Hematopoietic multipotent progenitor cell treated with erythropoietin and hydrocortisone succinate and interleukin-3 and kit ligand, for 4 days (in vitro differentiated cells): ENCODE measurements at places on chromosomes 2 and 18.

GRCh38 chr18:2848247-2849246, 1.7 kb downstream of the EMILIN2 start:
- DNase-seq = peak; percentile 78

GRCh38 chr2:216616083-216616678, 17.0 kb upstream of the IGFBP2 start:
- no peak for DNase-seq

- no peak for DNase-seq
Measured at GRCh38 chr2:149278161-149278871, 52.1 kb upstream of the LYPD6 start.

DNA sequence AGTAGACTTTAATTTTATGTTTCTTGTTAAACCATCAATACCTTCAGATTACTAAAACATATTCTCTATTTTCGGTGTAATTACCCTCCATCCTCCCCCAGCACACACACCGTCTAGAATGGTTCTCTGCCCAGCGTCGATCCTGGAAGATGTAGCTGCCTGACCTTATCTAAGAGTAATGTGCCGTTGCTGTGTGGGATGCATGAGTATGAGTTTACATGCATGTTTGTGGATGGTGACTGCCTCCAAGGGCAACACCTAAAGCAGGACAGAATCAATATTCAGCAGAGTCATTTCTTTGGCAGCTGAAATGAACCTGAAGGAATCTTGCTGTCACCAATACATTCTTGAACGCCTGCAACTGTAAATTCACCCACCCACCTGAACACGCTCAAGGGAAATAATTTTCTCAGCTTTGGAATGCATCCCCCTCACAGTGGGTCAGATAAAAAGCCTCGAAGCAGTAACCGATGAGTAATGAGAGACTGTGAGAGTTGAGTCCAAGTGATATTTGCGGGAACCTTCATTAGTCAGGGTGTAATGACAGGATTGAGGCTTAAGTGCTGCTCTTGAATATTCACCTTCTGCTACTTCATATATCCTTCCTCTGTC, 155.8 kb upstream of the RND3 start:
- no peak for DNase-seq

GRCh38 chr18:36481201-36481657, 183.7 kb downstream of the FHOD3 start:
- DNase-seq = no peak

DNA sequence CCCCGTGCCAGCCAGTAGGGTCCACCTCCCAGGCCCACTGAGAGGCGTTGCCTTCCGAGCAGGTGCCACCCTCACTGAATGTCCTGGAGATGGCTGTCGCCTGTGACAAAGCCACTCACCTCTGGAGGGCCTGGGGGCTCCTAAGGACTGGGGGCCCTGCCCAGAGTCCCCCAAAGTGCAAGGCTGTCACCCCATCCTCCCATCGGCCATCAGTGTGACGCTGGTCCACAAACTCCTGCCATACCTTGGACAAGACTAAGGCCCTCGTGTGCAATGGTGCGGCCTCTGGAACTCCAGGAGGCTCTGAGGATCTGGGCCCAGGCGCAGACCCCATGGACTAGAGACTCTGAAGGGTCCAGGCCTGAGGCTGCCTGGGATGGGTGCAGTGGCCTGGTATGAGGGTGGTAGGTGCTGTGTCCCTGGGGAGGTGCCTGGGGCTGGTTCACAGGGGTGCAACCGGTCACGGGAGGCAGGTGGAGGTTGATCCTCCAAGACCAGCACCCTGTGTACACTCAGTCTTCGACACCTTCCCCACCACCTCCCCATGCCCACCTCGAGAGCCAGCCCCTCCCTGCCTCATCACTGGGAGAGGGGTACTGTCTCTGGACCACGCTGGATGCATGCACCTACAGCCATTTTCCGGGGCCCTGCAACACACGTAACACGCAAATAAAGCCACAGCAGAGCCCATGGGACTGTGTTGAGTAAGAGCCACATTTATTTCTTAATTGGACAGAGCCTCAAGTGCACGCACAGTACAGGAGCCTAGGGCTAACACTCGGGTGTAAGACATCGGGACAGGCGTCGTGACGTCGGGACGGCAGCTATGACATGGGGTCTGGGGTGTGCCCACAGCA, 21.6 kb downstream of the AQP12A start:
- no peak for DNase-seq

GRCh38 chr2:238847841-238848690, at the start of gene TWIST2:
TWIST2 (plus strand) TSS chr2:238848085; CDS start chr2:238848216, 131 bp downstream.
- DNase-seq = peak; percentile 45

- DNase-seq = no peak
Measured at GRCh38 chr2:7633566-7634153, 716.4 kb downstream of the RNF144A start.

DNA sequence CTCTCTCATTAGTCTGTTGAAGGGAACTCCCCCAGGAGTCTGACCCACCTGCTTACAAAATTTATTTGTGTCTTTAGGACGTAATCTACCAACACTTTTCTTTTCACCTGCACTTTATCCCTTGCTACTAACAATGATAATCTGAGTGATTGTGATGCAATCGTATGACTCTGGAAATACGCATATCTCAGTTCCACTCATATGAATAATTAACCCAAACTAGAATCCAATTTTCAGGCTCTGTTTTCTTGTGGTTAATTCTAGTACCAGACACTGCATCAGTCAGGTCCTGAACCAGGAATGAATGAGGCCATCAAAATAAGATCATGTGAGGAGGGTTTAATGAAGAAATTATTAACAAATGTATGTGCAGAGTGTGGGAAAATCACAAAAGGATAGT, 158.4 kb upstream of the SRD5A2 start:
- DNase-seq = no peak

DNA sequence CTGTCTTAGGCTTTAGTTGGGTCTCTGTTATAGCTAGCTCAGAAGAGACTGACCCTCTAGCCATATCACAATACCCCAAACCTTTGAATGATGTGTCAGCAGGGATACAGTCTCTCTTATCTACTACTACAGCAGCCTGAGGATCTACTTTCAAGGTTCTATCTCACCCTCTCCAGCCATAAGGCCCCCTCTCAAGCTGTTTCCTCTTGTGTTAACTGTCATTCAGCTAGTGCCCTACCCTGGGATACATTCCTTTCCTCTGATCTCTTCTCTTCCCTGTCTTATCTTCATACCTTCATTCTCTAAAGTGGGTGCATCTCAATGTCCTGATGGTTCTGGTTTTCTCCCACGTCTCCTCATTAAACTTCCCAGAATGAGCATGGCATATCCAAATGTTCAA, 434.7 kb downstream of the NRXN1 start:
- DNase-seq = peak; percentile 18

DNA sequence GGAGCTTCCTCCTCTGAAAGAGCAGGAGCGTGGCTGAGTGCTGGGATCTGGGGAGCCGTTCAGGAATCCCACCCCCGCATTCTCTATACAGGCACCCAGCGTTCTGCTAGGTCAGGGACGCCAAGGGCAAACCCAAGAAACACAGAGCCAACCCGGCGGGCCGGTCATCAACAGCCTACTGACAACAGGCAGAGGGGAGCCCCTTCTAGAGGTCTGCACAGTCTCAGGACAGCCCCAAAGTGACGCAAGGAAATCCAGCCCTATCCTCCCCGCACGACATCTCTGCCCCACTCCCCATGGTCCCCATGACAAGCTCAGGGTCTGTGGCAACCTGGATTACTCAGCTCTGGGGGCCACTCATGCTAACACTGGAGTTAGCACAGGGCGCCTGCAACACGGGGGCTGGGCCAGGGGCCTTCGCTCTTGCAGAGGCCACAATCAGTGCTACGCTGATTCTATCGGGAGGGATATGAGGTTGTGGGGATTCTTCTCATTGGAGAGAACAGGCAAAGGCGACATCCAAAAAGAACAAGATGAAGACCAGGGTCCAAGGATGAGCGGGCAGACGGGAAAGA, 81.6 kb downstream of the PXDN start:
- DNase-seq = no peak

DNA sequence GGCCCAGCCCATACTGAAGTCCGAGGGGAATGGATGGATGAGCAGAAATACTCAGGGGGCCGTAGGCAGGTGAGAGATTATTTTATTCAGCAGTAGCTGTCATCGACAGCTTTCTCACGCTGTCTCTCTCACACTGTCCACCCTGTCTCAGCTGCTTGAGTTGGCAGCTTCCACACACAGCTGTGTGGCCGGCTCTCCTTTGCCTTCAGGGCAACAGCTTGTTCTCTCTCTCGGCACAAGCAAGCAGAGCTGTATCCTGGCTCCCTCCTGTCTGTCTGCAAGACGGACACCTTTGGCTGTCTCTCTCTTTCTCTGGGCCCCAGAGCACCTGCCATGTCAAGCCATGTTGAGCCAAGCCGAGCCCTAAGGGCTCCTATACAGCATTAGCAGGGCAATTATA, 9.8 kb upstream of the PAPOLG start:
- DNase-seq = no peak

- peak; percentile 79 for DNase-seq
Measured at GRCh38 chr2:187581125-187581896, 27.1 kb upstream of the TFPI start.

DNA sequence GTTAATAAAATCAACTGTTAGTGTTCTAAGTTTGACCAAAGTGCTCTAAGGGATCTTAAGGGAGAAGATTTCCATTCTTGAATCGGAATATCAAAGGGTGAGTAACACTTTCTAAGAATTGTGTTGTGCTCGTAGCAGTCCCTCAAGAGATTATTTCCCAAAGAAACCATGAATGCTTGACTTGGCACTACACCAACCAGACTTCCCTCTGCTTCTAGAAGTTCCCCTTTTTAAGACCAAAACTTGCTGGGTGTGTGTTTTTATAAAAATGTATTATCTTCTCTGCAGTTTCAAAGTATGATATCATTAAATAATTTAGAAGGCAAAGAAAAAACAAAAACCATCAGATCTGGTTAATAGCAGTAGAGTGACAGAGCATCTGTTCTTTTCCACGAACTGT, 522.0 kb upstream of the FAM98A start:
- peak; percentile 55 for DNase-seq

DNA sequence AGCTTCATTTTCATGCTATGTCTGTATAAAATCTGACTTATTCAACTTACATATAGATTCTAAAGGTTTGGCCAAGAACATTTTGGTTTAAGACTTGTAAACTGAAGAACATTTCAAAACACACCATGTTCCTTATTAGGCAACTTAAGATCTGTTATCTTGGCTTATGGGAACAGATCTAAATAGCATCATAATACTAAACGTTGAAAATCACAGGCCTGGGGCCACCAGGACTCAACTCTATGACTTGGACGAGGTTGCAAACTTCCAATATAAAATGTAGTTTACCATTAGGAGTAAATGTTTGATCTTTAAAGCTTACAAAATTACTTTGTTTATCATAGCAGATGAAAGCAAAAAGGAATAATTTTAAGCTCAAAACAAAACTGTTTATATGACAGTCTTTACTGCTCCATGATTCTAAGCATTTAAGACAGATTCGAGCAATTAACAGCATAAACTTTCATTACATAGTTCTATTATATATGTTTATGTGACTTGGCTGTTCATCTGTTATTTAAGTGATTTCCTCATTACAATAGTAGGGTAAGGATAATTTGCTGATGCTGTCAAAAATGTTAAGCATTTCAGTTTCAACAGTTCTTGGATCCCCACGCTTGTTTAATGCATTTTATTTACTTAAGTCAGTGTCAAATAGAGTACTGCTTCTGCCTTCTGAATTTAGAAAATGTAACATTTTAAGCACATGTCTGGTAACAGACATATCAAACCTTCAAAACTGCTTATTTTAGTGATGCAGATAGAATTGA, 8.3 kb downstream of the TCF4 start:
- peak; percentile 41 for DNase-seq

GRCh38 chr2:239533569-239534316, 132.9 kb upstream of the HDAC4 start:
- DNase-seq = no peak

DNA sequence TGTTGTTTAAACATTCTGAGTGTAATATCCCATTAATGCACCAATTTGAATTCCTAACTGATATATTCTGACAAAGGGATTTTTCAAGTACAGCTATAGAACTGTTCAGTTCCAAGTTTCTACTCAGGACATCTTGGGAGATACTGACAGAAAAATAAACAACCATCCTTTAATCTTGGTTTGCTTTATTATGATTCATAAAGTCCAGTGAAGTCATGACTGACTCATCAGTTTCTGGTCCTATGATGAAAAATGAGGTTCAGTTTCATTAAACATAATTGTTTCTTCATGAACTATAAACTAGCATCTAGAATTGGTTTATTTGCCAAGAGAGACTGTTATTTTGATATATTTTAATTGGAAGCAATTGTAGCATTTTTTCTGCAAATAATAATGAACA, 896.2 kb downstream of the CCDC85A start:
- DNase-seq = no peak
